ENCODE measurements at places on chromosomes 16 and 17.

GRCh38 chr17:14775731-14776492, 475.0 kb downstream of the HS3ST3B1 start:
- DNase-seq = no peak

DNA sequence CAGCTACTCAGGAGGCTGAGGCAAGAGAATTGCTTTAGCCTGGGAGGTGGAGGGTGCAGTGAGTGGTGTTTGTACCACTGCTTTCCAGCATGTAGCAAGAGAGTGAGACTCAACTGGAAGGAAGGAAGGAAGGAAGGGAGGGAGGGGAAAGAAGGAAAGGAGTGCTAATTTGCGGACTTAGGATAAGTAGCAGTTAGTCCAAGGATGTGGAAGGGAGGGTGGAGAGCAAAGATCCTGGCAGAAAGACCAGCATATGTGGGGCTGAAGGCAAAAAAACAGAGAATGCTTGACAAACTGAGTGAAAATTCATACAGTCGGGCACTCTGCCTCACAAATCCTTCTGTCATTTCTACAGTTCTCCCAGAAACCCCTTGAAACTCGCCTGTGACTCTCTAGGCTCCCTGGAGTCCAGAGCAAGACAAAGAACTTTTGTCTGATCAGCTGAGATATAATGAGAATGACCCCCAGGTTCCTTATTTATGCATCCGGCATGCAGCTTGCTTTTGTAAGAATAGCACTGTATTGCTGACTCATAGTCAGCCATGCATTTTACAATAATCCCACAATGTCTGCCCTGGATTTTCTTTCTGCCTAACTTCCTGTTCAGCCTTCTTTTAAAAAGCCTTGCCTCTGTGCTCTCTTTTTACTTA, 31.5 kb downstream of the CDK5RAP3 start:
- DNase-seq = no peak

DNA sequence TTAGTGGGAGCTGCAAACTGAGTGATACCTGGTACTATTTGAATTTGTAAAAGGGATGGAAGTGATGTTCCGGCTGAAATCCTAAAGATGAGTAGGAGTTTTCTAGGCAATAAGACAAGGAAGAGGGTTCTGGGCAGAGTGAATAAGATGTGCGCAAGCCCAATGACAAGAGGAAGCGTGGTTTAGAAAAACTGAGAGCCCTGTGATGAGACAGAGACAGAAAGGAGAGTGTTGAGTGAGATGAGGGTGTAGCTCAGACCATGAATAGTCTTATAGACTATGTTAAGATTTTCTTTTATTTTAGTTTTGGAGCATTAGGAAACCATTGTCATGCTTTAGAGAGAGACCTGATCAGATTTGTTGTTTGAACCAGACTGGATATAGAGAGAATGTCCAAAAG, 50.2 kb downstream of the COX10 start:
- DNase-seq = no peak

GRCh38 chr17:58282442-58282841, 1.7 kb upstream of the MPO start:
- DNase-seq = no peak

DNA sequence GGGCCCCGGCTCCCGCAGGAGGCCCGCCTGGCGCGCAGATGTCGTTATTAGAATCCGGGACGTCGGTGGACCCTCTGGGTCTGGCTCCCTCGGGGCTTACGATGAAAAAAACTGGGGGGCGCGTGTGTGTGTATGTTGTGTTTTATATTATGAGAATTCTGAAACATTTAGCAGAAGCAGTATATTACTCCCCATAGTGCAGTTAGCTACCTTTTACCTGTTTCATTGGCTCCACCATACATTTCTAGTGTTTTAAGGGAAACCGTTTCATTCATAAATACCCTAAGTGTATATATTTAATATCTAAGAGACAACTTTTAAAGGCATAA, 486 bp upstream of the DNAJA2 start:
- DNase-seq = no peak

- no peak for DNase-seq
These were observed 11.6 kb downstream of the MKS1 start for GRCh38 chr17:58207451-58207850.

DNA sequence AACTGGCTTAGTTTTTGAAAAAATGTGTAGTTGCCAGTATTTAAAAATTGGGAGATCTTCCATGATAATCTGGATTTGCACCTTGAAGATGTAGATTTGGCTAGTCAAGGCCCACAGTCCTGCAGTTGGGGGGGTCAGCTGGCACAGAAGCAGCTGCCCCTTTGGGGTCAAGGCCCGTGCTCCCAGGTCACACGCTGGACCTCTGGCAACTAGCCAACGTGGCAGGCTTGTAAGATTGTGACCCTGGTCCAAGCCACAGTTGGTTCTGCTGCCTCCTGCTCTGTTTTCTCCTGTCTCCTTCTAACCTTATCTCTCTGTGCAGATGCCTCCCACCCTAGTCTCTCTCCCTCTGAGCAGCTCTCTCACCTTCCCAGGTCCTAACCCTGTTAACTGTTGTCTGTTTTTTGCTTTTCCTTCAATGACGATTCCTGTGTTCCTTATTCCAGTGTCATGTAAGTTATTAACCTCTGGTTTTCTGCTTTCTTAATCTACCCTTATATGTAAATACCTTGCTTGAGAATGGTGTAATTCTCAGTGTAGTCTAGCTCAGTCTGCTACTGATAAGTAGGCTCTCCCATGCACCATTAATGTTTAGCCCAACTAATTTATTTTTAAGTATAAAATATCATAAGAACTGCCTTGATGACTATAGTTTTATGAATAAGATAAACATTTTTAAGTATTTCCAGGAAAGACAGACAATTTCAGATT, 27.9 kb downstream of the CLEC16A start:
- no peak for DNase-seq

DNA sequence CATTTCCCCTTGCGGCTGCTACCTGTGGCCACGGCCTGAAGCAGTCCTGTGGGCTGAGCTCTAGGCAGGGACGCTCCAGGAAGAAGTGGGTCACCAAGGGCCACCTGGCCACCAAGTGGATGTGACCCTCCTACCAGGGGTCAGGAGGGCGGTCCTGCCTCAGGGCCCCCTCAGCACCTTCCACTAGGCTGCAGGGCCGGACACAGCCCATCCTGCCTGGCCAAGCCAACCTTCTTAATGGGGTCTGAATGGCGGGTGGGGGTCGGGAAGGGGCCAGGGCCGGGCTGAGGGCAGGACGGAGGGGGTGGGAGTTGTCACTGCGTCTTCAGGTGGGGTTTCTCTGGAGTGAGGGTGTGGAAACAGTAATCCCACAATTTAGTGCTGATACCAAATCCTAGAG, 13.2 kb upstream of the MLKL start:
- DNase-seq = no peak

- no peak for DNase-seq
These were observed 3.3 kb downstream of the CD2BP2 start for GRCh38 chr16:30351586-30352419.

GRCh38 chr16:12639044-12639443, 164.6 kb downstream of the CPPED1 start:
- no peak for DNase-seq
